ENCODE measurements at places on chromosomes 2 and 18.

GRCh38 chr2:36951027-36951518, 15.3 kb downstream of the STRN start:
- DNase-seq, result no peak

GRCh38 chr2:161625314-161625919, 1.2 kb downstream of the SLC4A10 start:
- DNase-seq, result no peak

DNA sequence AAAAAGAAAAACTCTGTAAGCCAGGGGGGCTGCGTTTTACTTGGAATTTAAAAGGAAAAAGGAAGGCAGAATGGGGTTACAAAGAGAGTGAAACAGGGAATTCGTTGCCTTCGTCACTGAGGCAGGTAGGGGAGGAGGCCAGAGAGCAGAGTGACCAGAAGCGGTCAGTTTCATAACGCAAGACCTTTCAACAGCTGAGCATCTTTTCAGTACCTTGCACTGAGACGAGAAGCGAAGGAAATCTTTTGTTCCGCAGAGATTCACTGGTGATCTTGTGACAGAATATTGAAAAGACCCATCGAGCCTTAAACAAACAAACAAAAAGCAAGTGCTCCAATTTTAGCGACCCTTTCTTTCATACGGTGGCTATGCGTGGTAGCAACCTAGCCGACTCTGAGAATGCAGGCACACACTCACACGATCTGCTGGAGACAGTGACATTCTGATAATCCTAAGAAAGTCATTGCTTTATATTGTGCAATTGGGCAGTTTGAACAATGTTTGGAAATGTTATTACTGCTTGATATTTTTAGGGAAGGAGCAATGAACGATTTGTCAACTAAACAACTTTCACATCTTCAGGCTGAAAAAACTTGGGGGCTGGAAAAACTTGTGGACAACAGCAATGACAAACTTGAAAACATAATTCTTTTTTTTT, 93.8 kb upstream of the ODC1 start:
- DNase-seq, result no peak

DNA sequence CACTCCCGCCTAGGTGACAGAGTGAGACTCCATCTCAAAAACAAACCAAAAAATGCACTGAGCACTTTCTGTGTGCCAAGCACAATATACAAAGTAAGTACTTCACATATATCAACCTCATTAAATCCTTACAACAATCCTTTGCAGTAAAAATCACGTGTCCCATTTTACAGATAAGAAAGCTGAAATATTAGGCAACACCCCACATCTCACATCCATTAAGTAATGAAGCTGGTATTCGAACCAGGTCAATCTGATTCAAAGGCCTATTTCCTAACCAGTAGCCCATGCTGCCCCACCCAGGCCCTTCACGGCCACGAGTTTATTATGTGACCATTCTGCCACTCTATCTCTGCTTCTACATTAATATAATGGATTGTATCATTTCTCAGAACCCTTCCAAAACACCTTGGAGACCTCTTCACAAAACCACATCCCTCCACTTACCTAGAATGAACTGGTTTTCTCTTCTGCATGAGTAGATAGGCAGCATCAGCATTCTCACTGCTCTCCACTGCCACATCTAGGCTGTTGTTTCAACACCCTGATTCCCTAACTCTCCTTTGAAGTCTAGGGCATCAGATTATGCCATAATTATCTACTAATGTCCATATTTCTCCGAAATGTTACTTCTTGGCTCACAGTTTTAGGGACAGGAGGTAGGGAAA, 3.1 kb upstream of the EXOC6B start:
- DNase-seq, result no peak

GRCh38 chr2:49843314-49843713, 689.0 kb upstream of the FSHR start:
- DNase-seq, result no peak

All from HS-5 (cell line).